Keratinocyte (primary cell): ENCODE measurements at places on chromosomes 5 and 9.

- H3K27ac ChIP-seq, result no peak overlapping the region
Measured at GRCh38 chr5:166909040-166909439, 1382.4 kb upstream of the WWC1 start.

- peaks cover 3% of the 10 kb centered on the region for H3K4me1 ChIP-seq
- H3K36me3 ChIP-seq, result no peaks in the 10 kb centered on the region
- no peak overlapping the region for H3K4me3 ChIP-seq
- no peak overlapping the region for H3K27ac ChIP-seq
Measured at GRCh38 chr9:87115785-87116184, 168.5 kb upstream of the GAS1 start.

GRCh38 chr5:157820593-157821252 is 38.2 kb downstream of the CLINT1 start:
- DNase-seq, result no peak
- H3K4me1 ChIP-seq, result no peaks in the 10 kb centered on the region
- no peaks in the 10 kb centered on the region for H3K36me3 ChIP-seq
- no peak overlapping the region for H3K4me3 ChIP-seq
- no peak overlapping the region for H3K27ac ChIP-seq

GRCh38 chr9:135992486-135993408 is 31.6 kb upstream of the UBAC1 start:
- DNase-seq, result no peak
- peaks cover 33% of the 10 kb centered on the region for H3K27me3 ChIP-seq
- H3K36me3 ChIP-seq, result no peaks in the 10 kb centered on the region
- H3K4me1 ChIP-seq, result peaks cover 10% of the 10 kb centered on the region
- H3K4me3 ChIP-seq, result no peak overlapping the region
- no peak overlapping the region for H3K27ac ChIP-seq

DNA sequence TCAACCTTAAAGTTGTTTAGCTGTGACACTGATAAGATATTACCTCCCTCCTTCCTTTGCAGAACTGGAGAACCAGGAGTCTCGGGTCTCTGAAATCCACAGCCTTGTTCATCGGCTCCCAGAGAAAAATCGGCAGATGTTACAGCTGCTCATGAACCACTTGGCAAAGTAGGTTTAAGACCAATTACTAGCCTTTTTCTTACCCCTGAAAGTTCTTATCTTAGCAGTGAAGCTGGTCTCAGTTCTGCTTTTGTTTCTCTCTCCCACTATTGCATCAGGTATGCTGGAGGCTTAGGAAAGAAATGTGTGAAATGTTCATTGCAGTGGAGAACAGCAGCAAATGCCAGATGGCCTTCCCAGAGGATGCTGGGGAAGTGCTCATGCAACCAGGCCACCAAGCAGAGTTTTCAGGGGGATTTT is 287.4 kb downstream of the ARHGAP26 start:
- no peaks in the 10 kb centered on the region for H3K27me3 ChIP-seq
- peaks cover 1% of the 10 kb centered on the region for H3K36me3 ChIP-seq
